ENCODE measurements at places on chromosomes 4 and X.

GRCh38 chrX:53930515-53931380, 113.5 kb downstream of the PHF8 start:
- no peak for DNase-seq

DNA sequence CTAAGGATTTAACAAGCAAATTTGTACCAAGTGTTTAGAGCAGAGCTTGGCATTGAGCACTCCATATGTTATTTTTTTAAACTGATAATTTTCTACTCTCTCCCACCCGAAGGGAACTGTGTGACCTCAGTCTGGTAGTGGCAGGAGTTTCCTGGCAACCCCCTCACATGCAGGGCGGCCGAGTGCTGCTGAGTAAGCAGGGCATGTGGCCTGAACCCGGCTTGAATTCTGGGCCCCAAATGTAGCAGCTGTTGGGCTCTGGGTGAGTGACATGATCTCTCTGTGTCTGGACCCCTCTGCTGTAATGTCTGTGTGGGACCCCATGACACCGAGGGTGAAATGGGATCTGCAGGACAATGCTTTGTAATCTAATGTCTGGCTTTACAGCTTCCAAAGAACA, 13.6 kb upstream of the C4orf50 start:
- no peak for DNase-seq

DNA sequence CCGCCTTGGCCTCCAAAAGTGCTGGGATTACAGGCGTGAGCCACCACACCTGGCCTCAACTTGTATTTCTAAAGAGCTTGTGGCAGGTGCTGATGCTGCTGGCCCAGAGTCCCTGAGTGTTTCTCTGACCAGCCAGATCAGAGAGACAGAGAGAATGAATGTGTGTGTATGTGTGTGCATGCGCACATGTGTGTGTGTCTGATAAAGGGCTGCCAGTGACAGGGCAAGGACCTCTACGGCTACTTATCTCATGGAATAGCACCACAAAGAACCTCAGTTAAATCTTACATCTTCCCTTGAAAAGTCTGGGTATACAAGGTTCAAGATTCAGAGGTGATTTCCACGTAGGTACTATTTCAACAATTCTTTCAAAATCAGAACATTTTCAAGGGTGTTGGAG, 86.0 kb downstream of the SCD5 start:
- DNase-seq, result no peak

- DNase-seq, result no peak
Measured at GRCh38 chrX:48770296-48770695, 8.7 kb downstream of the GLOD5 start.

- no peak for DNase-seq
Measured at GRCh38 chr4:165184220-165184619, 23.1 kb upstream of the KLHL2 start.

DNA sequence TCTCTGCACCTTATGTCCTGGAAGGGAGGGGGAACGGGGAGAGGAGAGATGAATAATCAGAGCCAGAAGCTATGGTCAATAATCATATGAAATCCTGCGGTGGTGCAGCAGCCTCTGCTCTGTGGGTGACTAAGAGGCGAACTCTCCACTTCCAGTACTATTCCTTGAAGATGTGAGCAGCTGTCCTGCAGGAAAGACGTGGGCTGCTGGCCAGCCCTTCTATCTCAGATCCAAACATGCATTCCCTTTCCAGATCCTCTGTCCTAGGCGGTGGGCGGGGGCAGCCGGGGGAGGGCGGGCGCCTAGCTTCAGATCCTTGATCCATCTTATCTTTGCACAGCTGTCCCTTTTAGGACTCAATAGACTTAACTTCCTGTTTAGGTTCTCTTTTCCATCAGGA, 34.5 kb downstream of the SPINK2 start:
- DNase-seq, result no peak

DNA sequence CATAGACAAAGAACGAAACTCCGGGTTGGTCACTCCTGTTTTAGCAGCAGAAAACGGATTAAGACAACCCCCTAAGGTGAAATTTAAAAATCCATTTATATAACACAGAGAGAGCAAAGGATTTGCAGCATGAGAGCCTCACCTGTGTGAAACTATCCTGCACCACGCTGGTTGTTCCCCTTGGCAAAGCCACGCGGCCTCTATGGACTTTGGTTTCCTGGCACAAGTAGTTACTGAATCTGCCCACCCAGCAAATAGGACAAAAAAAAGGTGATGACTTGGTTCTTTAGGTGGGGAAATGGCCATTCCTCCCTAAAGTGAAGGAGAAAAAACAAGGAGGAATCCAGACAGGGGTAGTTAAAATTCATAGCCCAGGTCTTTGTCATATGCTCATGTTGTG, 133.1 kb downstream of the PLS3 start:
- DNase-seq, result no peak

- DNase-seq, result no peak
Measured at GRCh38 chr4:98673288-98673644, 14.9 kb upstream of the TSPAN5 start.

- no peak for DNase-seq
Measured at GRCh38 chr4:187042251-187042650, 318.6 kb upstream of the FAT1 start.

- no peak for DNase-seq
Measured at GRCh38 chr4:142574306-142574705, 271.8 kb downstream of the INPP4B start.

DNA sequence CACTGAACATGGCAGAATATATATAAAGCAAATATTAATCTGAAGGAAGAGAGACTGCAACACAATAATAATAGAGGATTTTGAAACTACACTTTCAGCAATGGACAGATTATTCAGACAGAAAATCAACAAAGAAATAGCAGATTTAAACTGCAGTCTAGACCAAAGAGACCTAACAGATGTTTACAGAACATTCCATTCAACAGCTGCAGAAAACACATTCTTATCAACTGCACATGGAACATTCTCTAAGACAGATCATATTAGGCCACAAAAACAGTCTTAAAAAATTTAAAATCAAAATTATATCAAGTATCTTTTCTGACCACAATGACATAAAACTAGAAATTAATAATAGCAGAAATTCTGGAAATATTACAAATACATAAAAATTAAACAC, 27.1 kb downstream of the CENPE start:
- DNase-seq, result no peak

- DNase-seq, result no peak
Measured at GRCh38 chr4:54277691-54278090, 48.6 kb downstream of the PDGFRA start.

GRCh38 chr4:3829956-3830773, 64.0 kb downstream of the ADRA2C start:
- DNase-seq, result no peak

DNA sequence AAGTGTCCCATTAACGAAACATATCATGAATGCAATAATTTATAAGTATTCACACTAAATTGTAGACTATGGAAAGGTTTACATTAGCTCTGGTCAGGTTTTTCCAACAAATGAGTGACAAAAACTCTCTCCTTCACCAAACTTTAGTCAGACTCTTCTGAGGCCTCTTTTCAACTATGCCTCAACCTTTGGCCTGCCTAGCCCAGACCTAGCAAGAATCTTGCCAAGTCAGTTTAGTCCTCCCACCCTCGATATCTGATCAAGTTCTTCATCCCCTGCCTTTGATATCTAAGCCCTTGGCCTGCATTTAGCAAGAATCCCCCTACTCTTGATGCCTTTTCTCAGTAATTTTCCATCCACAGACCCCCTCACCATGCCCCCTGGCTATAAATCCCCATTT, 37.9 kb downstream of the CCDC158 start:
- no peak for DNase-seq

- DNase-seq, result no peak
Measured at GRCh38 chr4:7198440-7199128, 6.2 kb downstream of the SORCS2 start.

- no peak for DNase-seq
Measured at GRCh38 chrX:34218063-34218462, 85.9 kb upstream of the FAM47A start.

- no peak for DNase-seq
Measured at GRCh38 chr4:88382621-88383020, 4.0 kb downstream of the HERC6 start.

- no peak for DNase-seq
Measured at GRCh38 chr4:48222491-48222890, 47.1 kb downstream of the TEC start.

GRCh38 chr4:157013656-157014055, 42.1 kb upstream of the PDGFC start:
- DNase-seq, result no peak

DNA sequence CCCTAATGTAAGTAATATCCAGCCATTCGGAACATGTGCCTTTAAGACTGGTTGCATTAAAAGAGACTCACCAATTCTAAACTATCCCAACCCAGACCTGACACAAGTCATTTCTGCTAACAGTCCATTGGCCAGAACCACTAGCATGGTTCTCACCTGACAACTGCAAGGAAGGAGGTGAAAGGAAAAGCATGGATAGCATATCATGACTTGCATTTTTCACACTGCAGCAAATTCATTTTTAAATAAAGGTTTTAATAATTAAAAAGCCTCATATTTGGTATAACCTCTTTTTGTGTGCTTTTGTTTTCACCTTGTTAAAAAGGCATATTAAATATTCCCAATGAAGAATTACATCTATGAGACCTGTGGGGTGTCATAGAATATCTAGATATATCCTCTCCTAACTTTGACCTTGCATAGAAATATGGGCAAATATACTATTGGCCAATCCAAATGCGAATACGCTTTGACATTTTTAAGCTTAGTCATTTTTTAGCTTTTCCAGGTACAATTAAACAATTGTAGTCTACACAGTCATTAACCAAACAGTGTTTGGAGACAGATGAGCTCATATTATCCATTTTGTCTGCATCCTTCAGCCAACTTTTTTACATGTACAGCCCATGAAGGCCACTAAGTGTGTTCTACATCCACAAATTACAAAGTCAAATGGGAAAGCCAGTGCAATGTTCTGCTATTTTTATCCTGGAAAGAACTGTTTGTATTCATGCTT, 295.3 kb downstream of the PDGFC start:
- no peak for DNase-seq

DNA sequence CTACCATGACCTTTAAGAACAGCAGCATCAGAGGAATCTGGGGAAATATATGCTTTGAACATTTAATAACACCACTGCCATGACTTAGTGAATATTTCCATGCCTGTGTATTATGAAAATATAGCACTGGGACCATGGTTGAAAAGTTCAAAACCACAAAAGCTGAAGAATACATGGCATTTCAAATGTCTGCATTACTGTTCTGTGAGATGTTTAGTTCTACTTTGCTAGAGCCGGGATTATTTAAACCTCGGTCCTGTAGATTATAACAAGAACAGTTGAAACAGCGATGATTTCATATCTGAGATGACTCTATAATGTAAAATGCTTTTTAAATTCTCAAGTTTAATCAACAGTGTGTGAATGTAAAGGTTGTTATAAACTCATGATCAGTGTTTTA, 126.7 kb upstream of the AGA start:
- no peak for DNase-seq

DNA sequence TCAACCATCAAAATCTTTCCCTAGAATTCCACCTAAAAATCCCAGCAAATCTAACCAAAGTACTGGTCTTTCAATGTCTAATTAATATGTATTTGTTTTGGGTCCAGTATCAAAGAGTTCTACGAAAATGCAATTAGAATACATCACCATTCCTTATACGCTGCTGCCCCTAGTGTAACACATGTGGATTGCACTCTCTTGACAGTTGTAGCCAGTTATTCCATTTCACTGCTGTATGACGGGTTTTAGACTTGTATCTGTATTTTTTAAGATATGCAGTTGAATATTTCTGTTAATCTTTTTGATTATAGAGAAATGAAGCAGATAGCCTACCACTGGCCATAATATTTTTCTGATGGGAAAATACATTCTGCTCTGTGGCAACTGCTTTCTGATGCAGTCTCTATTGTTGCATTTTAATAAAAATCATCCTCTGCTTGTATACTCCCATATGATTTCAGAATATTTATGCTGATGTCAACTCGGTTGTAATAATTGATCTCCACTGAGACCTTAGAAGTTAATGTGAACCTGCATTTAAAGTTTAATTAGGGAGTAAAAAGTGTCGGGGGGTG, 17.1 kb upstream of the PAGE2B start:
- DNase-seq, result no peak

DNA sequence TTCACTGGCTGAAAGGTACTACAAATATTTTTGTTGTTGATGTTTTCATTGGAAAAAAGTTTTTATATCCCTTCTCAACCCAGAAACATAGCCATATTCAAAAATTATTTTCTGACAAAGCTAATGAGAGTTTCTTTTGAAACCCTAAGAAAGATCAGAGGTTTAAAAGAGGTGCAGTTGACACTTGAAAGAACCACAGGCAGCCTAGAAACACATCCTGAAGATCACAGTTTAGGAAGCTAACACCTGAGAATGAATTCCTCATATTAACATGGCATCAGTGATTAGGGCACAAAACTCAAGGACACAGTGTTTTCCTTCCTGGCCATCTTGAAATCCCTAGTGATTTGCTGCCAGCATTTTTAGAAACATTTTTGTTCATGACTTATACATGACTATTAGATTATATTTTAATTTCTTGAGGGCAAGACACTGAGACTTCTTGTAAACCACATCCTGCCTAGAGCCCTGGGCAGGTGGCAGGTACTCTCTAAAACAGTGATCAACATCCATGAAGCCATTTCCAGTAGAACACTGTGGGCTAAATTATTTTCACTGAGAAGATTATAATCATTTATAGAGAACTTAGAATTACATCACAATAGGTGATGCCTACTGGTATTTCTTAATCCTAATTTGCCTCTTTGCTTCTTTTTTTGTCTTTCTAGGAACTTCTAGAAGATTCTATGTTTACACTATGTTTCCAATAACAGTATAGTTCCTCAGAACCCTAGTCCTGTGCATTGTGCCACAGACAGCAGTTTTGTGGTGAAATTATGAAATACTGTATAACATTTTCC, 80.0 kb downstream of the ARSJ start:
- DNase-seq, result no peak

GRCh38 chr4:23333946-23334878, 555.6 kb downstream of the PPARGC1A start:
- peak; percentile 77 for DNase-seq
